ENCODE measurements at places on chromosomes 3 and 15.

DNA sequence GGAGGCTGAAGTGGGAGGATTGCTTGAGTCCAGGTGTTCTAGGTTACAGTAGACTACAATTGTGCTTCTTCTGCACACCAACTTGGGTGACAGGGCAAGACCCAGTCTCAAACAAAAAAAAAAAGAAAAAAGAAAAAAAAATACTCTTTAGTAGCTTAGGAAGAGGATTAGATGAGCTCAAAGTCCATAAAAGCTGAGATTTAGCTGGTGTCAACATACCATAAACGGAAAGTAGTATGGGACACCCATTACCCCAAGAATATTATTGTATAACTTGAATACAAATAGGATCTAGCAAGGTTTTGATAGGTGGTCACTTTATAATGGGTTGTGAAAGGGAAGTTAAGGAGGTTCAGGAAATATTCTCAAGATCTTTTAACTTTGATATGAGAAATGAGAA, 38.0 kb upstream of the ULK4 start:
- no peak for DNase-seq

GRCh38 chr3:144437989-144438388, 466.4 kb downstream of the DIPK2A start:
- no peak for DNase-seq

DNA sequence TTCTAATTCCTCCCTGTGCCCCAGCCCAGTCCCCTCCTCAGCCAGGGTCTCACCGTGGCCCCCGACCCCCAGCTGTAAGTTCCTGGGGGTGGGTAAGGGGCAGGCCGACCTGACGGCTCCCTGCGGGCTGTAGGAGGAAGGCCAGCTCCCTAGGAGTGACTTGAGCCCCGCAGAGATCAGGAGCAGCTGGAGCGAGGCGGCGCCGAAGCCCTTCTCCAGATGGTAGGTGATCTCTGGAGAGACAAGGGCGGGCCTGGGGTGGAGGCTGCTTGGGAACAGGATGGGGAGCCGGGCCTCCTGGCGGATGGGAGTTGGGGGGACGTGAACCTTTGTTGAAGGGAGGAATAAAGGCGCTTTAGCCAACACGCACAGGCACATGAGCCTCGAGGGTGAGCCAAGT, 4.2 kb downstream of the SLC28A1 start:
- DNase-seq, result no peak

DNA sequence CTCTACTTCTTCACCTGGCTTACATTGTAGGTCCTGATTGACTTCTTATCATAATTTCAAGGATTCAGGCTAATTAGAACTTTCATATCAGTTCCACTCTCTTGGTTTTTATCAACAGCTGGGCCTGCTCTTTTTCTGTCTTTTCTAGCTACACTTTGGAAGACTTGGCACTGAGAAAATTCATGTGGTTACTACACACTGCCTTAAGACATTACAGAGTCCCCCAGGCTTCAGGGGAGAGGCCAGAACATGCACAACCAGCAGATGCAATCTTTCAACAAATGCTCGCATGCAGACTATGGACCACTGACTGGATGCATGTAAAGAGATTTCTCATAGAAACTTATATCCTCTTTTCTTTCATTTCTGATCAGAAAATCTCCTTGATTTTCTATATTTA, 423.5 kb downstream of the TUSC7 start:
- DNase-seq, result no peak

DNA sequence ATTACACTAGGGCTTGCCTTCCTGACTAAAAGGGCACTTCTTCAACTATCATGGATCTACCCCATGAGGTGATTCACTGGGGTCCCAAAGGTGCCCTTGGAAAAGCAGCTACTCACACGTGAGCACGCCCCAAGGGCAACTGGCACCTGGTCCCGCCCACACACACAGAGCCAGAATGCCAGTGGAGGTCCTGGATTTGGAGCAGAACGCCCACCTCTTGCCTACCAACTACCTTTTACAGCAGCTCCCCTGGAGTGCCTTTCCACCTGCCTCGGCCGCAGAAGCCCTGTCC, 1.8 kb upstream of the CTDSPL start:
- no peak for DNase-seq

DNA sequence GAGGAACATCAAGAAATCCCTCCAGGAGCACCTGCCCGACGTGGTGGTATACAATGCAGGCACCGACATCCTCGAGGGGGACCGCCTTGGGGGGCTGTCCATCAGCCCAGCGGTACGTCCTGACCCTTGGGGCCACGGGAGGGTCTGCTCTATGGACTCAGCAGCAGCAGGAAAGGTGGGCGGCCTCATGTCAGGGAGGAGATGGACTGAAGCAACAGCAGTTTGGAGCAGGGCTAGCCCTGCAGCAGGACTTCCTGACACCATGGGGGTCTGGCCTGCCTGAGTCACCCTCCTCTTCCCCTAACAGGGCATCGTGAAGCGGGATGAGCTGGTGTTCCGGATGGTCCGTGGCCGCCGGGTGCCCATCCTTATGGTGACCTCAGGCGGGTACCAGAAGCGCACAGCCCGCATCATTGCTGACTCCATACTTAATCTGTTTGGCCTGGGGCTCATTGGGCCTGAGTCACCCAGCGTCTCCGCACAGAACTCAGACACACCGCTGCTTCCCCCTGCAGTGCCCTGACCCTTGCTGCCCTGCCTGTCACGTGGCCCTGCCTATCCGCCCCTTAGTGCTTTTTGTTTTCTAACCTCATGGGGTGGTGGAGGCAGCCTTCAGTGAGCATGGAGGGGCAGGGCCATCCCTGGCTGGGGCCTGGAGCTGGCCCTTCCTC, 24.2 kb downstream of the HDAC11 start:
- DNase-seq, result no peak

DNA sequence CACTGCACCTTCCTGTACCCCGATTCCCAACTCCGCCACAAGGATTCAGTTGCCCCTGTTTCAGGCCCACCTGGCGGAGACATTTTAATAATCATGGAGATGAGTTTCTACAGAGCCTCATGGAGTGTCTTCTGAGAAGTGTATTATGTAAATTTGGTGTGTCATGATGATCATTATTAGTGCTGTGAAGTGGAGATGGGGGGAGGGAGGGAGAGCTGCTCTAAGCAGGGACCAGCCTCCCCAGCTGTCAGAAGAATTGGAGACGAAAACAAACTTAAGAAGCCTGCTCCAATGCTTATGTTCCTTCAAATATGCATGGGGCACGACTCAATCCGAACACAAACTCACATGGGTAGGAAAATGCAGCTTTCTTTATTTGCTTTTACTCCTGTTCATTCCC, 127.8 kb downstream of the EPHB1 start:
- no peak for DNase-seq

GRCh38 chr3:185024966-185025365, 127.9 kb downstream of the C3orf70 start:
- DNase-seq, result no peak

GRCh38 chr3:104275199-104275598, 1091.5 kb upstream of the ALCAM start:
- no peak for DNase-seq
